ENCODE measurements at places on chromosomes 2 and 18.

GRCh38 chr2:241514986-241515737, 6.8 kb upstream of the STK25 start:
- DNase-seq, result no peak

GRCh38 chr2:233408366-233409285, 54.3 kb downstream of the DGKD start:
- DNase-seq, result no peak

DNA sequence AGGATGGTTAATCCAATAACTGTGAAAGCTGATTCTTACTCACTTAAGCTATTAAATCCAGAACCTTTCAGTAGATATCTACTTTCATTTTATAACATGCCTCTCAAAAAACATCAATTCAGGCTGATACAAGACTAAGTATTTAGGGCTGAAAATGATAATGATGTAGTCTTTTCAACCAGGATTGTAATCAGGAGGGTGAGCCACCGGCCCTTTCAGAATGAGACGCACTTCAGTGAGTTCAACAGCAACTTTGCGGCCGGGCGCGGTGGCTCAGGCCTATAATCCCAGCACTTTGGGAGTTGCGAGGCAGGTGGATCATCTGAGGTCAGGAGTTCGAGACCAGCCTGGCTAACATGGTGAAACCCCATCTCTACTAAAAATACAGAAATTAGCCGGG, 30.4 kb downstream of the RBMS1 start:
- no peak for DNase-seq

DNA sequence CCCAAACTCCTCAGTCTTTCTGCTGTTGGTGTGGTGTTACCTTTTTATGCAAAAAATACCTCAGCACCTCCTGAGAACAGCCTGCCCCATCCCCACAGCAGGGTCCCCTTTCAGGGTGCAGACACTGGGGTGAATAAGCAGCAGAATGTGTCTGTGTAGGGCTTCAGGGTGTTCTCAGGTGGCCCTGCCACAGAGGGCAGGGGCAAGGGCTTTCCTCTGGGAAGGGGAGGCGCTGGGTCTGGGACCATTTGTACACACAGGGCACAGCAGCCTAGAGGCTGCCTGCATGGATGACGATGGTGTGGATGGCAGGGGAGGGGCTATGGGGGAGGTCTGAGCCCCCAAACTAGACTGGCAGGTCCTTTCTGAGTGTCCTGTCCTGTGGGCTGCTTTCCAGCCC, 2.6 kb downstream of the HAAO start:
- DNase-seq, result no peak

DNA sequence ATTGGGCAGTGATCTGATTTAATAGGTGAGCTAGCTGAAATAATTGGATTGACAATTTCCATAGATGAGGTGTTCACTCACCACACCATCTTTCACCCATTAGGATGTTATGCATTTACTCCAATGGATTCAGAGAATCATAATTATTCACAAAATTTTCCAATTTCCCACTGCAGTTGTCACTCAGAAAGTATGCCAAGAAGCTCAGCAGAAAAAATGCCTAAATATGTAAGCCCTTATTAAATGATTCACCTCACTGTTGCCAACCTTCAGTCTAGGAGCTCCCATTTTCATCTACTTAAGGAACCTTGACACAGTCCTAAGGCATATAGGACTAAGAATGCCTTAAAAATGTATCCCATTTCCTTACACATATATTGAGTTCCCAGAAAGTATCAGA, 94.3 kb downstream of the MBD2 start:
- DNase-seq, result no peak

DNA sequence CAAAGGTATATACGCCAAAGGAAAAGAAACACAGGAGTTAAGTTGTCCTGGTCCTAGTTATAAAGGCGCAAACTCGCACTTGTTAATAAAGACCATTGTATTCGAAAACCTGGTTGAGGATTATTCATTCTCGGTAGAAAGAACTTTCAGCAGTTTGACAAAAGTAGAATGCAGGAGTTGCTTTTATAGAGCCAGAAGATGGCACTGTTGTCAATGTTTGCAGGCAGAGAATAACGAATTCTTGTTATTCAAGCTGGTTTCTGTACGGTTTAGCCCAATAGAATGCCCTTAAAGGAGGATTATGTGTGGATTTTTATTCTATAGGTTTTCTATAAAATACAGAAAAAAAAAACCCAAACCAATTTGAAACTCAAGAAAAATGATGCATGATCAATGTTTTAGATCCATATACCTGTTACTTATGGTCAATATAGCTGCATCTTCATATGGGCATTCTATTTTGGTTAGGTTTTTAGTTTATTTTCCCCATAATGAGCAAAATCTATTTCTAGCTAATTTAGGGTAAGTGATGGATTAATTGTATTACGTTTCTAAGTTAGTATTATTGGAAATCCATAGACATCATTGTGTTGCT, 510.3 kb downstream of the PLCL1 start:
- no peak for DNase-seq

DNA sequence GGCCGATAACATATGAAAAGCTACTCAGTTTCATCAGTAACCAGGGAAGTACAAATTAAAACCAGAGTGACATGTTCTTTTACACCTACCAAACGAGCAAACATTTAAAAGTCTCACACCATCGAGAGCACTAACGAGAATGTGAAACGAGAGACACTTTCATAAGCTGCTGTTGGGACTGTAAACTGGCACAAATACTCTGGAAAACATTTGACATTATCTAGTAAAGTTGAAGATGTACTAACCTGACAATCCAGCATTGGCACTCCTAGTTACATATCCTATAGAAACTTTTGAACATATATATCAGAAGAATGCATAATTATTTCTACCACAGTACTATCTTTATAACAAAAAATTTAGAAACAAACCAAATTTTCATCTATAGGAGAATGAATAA, 28.1 kb downstream of the NBAS start:
- DNase-seq, result no peak

DNA sequence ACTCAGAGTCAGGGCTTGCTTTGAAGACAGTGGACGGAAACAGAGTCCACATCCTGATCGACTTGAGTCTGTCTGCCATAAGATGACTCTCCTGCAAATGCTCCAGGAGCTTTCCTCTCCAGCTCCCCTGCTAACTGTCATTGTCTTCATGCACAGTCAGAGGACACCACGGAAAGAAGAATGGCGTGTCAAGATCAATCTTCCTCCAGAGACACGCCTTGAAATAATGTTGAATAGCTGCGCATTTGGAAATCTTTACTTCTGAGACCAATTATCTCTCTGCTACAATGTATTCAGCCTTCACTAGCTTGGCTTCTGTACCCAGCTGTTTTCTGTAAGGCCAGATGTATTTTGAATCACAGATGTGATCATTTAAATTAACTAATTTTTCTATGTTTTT, 457.2 kb downstream of the CDH2 start:
- DNase-seq, result no peak

DNA sequence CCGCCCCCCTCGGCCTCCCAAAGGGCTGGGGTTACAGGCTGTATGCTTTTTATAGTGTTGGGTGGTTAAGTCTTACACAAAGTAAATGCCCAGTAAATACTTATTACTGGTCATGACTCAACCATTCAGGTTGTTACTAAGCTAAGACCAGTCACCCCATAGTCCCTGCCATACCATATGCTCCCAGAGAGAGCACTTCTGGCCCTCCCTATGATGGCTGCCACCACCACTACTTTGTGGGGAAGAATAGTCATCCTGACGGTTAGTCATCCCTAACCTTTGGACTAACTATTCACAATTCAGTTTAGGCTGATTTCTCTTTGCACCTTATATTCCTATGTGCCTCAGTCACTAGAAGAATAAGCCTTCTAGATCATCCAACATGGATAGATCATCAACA, 42.0 kb upstream of the MSH2 start:
- DNase-seq, result no peak

- DNase-seq, result no peak
Measured at GRCh38 chr2:9657083-9657482, 26.3 kb upstream of the YWHAQ start.

- no peak for DNase-seq
Measured at GRCh38 chr2:113887009-113887792, 2.7 kb upstream of the ACTR3 start.

- DNase-seq, result no peak
Measured at GRCh38 chr2:217096474-217097225, 236.8 kb upstream of the TNP1 start.

DNA sequence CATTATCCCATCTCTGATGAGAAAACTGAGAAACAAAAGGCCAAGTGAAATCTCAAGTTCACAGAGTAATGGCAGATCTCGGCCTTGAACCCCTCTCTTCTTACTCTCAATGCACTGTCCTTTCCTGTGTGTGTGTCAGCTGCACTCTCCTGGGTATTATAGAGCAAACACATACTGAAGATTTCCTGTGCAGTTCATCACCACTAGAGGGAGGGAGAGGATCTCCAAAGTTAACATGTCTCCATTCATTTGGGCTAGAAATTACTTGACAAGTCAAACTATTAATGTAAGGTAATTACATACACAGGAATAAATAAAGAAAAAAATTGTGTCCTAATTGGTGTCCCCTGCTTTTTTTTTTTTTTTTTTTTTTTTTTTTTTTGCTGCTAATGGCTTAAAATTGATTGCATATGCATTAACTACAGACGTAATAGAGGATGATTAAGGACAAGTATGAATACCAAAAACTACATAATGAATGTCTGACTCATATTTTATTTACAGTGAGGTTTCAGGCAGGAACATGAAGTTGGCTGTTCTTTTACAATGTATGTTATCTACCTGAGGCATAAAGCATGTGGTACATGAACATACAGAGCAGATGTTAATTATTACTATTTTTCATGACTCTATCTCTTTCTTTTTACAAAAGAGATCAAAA, 269.2 kb downstream of the NYAP2 start:
- no peak for DNase-seq

DNA sequence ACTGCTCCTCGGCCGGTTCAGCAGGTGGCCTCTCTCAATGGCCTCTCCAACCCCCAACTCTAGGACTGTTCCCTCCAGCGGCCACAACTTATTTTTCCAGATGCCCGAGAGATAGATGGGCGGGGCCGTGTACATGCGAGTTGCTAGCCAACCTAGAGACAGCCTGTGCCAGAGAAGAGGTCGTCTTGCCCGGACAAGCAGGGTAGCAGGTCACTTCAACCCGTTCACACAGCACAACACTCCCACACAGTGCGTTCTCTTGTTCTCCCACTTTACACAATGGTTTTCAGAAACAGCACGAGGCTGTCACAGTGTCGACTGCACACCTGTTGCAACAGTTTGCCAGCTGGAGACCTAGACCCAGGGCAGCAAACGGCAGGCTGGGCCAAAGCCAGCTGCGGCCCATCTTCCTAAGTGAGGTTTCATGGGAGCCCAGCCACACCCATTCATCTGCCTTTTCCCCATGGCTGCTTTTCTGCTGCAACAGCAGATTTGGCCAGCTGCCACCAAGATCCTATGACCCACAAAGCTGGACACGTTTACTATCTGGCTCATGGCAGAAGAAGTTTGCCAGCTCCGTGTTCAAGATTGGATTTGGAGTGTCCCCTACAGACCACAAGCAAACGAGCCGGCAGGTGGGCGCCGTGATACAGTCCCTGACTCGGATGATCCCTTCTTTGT, 7.3 kb upstream of the PRLH start:
- DNase-seq, result no peak

GRCh38 chr2:166373951-166374350, 1.8 kb downstream of the SCN9A start:
- no peak for DNase-seq

DNA sequence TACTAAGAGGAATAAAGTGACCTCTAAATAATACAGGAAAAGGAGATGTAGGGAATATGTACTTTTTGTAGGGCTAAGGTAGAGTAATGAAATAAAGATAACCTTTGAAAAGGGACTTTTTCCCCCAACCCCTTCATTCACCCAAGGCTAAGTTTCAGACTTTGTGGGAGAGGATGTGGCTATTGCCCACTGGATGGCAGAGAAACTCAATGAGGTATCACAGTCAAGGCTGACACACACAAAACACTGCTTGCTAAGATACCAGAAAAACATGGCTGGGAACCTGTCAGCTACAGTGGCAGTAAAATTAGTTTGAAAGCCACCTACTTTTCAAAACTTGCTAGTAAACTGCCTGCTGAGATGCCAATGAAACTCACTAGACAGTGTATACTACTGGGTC, 158.8 kb upstream of the WDSUB1 start:
- DNase-seq, result no peak

- no peak for DNase-seq
Measured at GRCh38 chr2:10904455-10904854, 7.3 kb upstream of the KCNF1 start.

DNA sequence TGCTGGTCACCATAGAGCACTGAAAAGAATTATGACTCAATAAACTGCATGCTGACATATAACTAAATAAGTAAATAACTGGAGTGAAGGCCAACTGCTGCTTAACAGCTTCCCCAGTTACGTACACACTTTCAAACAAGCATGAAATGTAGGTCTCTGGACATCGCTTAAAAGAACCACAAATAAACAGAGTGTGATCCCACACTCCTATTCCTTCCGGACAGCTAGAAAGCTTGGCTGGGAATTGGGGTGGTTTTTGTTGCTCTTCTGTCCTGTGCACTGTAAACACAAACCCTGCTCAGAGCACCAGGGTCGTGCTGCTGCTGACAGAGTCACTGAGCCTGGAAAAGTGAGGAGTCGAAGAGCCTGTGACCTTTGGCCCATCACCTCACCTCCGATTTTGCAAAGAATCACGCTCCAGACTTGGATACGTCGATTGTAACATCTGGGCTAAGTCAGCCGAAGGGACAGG, 162.7 kb upstream of the NT5C1B start:
- DNase-seq, result no peak

GRCh38 chr2:2926858-2927175, 450.8 kb downstream of the EIPR1 start:
- DNase-seq, result no peak

DNA sequence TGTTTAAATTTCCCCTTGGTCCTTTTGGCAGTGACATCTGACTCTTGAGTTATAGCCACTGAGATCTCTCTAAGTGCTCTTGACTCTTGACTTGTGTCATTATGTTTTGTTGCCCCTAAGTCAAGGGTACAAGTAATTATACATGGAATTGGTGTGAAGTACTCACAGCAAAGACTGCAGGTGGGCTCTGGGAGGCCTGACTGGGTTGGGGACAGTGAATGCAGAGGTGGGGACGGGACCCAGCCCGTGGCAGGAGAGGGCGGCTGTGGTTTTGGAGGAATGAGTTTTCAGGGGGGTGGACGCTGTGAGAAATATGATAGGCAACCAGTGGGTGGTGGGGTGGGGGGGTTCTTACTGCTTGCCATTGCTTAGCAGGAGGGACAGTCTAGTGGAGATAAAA, 97.8 kb downstream of the NCK2 start:
- no peak for DNase-seq

DNA sequence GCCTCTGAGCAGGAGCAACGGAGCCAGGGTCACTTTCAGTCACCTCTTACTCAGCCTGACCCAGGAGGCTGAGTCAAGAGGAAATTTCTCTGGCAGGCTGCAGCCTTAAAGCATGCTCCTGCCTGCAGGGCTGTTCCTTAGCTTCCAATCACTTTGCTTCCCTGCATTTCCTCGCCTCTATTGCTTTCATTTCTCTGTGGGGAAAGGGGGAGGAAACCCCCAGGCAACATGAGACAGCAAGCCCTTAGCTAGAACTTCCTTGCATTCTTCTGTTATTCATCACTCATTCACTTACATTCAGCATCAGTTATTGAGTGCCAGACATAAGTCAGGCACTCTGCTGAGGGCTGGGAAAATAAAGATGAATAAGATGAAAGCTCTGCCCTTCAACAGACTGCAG, 13.0 kb downstream of the XDH start:
- DNase-seq, result no peak
